ENCODE measurements at places on chromosomes 7 and 10.

- no peak for DNase-seq
Measured at GRCh38 chr7:157558875-157559595, 222.2 kb downstream of the DNAJB6 start.

- DNase-seq, result no peak
Measured at GRCh38 chr10:86868353-86868752, 89.1 kb downstream of the MMRN2 start.

- no peak for DNase-seq
Measured at GRCh38 chr10:119281581-119282071, 74.3 kb downstream of the GRK5 start.

GRCh38 chr7:147878912-147879661 is 711.5 kb upstream of the C7orf33 start:
- no peak for DNase-seq

DNA sequence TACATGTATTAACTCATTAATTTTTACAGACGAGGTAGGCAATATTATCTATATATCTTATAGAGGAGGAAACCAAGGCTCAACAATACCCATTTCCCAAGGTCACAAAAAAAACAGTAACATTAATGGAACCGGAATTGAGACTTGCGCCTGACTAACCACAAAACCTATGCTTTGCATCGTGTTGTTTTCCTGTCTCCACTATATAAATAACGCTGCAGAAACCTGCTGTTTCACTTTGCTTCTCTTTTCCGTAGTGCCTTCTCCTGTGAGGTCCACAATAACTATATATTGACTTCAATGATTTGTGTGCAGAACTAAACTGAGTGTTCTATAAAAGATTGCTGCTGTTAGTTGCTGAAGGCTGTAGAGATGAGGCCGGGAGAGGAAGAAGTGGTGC is 97.7 kb upstream of the RPA3 start:
- no peak for DNase-seq

DNA sequence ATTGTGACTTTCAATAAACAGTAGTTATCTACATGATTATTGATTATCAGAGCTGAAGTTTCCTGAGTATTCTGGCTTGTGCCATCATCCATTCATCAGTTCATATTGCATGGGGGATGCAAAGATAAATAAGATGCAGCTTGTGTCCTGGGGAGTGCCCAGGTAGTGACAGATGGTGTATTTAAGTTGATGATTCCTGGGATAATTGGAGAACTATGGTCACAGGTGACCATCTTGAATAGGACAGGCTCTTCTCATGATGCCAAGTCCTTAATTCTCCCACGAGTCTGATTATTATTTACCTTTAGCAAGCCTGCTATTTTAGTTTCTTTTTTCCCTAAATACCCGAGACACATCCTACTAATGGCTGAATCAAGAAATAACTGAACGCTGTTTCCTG is 64.9 kb downstream of the PLPP4 start:
- DNase-seq, result no peak

DNA sequence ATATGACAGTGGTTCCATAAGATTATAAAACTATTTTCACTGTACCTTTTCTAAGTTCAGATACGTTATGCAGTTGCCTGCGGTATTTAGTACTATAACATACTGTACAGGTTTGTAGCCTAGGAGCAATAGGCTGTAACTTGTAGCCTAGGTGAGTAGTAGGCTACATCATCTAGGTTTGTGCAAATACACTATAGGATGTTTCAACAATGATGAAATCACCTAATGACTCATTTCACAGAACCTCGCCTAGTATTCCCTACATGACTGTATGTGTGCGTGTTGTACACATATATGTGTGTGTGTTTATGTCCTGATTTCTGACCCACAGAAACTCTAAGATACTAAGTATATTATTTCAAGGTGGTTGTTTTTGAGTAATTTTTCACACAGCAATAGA is 139.0 kb downstream of the HERPUD2 start:
- no peak for DNase-seq

- DNase-seq, result no peak
Measured at GRCh38 chr10:100996678-100997359, 2.8 kb upstream of the LZTS2 start.

GRCh38 chr7:20788420-20788990 is 1.8 kb upstream of the SP8 start:
- DNase-seq, result no peak

- no peak for DNase-seq
Measured at GRCh38 chr10:59627366-59628018, 82.2 kb downstream of the SLC16A9 start.

GRCh38 chr7:133409966-133410365 is 157.1 kb downstream of the EXOC4 start:
- DNase-seq, result no peak

DNA sequence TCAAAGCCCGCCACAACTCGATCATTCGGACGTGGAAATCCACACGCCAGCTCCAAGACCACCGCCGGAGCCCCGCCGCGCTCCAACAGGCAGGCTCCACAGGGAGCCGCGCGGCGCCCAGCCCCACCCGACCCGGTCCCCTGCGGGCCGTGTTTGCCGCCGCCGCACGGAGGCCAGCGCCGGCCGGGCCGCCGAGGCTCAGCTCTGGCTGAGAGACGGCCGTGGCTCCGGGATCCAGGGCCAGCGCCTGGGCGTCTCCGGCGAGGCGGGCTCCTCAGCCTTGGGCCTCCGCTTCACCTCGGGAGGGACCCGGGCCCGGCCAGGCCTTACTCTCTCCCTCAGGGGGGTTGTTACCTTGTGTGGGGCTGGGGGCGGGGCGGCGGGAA is 333 bp downstream of the SMNDC1 start:
- no peak for DNase-seq

DNA sequence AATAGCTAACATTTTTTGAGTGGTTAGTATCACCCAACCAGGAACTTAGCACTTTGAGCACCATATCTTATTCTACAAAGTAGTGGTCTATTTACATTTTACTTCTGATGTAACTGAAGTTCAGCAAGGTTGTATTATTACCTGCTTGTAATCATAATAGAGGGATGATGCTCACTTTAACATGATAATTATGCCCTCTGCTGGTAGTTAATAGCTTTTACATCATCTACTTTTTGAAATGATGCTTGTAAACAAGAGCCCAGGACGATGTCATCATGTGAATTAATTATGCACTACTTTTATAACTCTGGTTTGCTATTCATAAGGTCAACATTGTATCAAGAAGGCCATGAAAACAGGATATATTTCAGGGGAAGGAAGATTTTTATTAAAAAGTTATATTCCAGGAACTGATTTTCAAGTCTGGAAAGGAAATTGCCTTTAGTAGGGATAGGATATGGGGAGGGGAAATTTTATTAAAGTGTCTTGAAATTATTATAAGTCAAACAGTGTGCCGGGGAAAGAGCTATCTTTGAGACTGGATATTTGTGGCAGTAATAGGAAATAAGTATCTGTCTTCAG is 80.3 kb upstream of the SCIN start:
- peak; percentile 50 for DNase-seq

GRCh38 chr7:87672217-87672616 is 44.0 kb downstream of the RUNDC3B start:
- DNase-seq, result no peak

DNA sequence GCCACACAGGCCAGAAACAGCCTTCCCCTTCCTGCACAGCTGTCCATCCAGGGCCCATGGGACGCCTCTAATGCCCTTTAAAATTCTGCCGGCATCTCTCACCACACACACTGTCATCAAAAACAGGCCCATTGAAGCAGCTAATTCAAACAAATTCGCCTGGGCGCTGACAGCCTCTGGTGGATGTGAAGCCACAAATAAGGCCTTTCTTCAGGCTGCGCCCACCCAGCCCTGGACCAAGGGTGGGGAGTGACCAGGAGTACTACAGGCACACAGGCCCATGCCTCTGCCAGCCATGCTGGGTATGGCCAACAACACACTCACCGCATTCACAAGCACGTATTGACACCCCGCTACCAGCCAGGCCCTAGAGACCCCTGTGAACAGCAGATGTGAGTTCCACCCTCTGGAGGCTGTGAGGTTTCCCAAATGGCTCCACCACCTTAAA is 54.6 kb downstream of the SLIT1 start:
- DNase-seq, result no peak

GRCh38 chr10:81873932-81874816 is 820 bp upstream of the NRG3 start:
- no peak for DNase-seq

DNA sequence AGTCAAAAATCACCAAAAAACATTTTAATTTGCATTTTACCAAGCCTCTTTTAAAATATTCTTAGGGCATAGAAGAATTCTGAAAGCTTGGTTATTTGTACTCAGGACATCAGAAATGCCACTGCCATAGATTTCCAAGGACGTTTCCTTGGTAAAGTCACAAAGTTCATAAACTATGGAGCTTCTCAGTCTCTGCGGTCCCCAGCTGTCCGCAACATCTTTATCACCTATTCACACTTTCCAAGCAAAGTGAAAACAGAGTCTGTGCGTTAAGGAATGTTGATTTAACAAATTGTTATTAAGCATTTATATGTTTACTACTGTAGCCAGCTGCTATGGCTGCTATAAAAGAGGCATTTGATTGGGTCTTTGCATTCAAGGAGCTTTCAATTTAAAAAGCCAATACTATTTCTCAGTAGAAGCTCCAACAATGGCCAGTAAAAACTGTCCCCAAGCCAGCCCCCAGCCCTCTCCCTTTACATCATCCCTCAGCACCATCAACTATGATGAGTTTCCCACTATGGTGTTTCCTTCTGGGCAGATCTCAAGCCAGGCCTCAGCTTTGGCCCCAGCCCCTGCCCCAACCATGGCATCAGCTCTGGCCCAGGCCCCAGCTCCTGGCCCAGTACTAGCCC is 36.8 kb downstream of the CADPS2 start:
- DNase-seq, result no peak

DNA sequence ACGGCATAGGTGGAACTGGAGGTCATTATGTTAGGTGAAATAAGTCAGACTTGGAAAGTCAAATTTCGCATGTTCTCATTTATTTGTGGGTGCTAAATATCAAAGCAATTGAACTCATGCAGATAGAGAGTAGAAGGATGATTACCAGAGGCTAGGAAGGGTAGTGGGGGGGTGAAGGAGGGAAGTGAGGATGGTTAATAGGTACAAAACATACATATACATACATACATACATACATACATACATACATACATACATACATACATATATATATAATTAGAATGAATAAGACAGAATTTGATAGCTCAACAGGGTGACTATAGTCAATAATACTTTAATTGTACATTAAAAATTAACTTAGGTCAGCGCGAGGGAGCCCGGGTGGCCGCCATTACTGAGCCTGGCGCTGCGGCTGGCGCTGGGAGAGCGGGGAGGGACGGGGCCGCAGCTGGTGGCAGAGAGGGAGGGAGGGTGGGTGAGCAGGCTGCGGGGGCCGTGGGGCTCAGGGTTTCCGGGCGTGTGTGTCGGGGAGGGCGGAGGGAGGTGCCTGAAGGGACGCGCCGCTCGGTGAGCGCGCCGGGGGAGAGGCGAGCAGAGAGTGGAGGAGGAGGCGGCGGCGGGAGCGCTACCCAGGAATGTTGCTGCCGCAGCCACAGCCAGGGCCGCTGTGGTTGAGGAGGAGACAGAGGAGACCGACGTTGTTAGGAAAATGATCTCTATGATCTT is 85.8 kb upstream of the EGFR start:
- peak; percentile 68 for DNase-seq

- no peak for DNase-seq
Measured at GRCh38 chr7:90749774-90750173, 153.7 kb downstream of the CDK14 start.

DNA sequence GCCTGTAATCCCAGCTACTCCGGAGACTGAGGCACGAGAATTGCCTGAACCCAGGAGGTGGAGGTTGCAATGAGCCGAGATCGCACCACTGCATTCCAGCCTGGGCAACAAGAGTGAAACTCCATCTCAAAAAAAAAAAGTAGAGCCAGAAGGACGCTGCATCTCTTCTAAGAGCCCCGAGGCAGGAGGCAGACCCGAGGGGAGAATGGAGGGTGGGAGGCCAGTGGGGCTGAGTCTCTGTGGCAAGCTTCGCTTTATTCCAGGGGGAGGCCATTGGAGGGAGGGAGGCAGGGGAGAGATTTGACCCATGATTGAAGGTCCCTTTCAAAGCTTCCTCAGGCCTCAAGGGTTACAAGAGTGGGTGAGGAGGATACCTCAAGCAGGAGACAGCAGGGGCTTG is 18.7 kb downstream of the TTYH3 start:
- DNase-seq, result no peak

Data from NCI-H1694 (cell line).